ENCODE measurements at places on chromosomes 6 and 20. TPM values are rescaled to one million over a fixed set of nuclear protein-coding genes. Genes with fewer than 3 reads are reported as not detected.

SLC22A2 gene
- not detected for total RNA-seq

HSPA1L gene
- 1.1 TPM for total RNA-seq

STK35 gene
- total RNA-seq, result 19.3 TPM

DNA sequence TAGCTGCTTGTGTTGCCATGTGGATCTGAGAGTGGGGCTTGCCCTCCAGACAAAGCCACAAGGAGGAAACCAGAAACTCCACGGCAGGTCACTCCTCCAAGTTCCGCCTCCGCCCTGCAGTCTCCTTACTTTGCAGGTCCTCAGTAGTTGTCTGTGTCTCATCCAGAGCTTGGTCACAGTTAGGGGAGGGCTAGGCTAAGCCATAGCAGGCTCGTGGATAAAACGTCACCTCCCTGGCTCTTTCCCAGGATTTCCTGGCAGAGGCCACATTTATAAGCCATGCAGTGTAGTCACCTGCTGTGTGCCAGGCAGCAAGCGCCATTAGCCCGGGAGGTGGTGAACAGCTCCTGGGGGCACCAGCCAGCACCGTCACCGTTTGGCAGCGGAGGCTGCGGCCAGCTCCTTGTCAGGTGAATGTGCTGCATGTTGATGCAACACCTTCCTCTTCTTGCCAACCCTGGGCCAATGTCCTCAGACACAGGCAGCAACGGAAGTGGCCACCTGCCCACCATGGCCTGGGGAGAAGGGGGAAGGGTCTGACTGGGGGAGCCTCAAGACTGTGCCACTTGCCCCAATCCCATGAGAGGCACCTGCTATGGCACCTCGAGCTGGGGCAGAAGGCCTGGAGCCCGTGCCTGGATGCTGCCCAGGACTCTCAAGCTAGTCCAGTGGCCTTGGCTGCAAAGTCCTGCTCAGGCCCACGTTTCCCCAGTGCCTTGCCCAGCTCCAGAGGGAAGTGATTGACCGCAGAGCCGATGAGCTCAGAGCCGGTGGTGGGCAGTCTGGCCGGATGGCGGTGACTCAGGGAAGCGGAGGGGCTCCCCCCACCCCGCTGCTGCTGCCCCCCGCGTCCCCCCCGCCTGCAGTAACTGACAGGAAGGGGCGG lies 39.0 kb upstream of the SLCO4A1 start:
- DNase-seq, result peak; percentile 72

DNA sequence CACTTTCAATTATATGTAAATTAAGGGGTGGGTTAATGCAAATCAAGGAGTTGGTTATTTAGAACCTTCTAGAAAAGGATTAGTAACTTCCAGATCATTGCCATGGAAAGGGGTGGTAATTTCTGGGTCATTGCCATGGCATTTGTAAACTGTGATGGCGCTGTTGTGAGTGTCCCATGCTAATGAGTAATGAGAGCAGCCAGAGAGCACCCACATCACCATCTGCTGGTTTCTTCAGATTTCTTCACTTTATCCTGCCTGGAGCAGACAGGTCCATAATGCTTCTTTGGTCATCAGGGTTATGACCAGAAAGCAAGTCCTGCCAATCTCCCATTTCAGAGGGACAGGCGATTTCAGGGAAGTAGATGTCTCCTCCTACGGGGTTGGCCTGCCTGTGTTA lies 311.3 kb upstream of the CNR1 start:
- no peak for DNase-seq

DNA sequence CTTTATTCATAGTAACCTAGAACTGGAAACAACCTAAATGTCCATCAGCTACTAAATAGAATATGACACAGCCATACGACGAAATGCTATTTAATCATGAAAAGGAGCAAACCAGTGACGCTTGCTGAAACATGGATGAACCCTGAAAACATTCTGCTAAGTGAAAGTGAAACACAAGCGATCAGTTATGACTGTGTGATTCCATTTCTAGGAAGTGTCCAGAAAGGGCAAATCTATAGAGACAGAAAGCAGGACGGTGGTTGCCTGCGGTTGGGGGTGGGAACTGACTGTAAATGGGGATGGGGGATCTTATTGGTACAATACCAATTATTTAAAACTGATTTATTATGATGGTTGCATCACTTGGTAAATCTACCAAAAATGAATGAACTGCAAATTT lies 126.8 kb downstream of the IPCEF1 start:
- no peak for DNase-seq

DNA sequence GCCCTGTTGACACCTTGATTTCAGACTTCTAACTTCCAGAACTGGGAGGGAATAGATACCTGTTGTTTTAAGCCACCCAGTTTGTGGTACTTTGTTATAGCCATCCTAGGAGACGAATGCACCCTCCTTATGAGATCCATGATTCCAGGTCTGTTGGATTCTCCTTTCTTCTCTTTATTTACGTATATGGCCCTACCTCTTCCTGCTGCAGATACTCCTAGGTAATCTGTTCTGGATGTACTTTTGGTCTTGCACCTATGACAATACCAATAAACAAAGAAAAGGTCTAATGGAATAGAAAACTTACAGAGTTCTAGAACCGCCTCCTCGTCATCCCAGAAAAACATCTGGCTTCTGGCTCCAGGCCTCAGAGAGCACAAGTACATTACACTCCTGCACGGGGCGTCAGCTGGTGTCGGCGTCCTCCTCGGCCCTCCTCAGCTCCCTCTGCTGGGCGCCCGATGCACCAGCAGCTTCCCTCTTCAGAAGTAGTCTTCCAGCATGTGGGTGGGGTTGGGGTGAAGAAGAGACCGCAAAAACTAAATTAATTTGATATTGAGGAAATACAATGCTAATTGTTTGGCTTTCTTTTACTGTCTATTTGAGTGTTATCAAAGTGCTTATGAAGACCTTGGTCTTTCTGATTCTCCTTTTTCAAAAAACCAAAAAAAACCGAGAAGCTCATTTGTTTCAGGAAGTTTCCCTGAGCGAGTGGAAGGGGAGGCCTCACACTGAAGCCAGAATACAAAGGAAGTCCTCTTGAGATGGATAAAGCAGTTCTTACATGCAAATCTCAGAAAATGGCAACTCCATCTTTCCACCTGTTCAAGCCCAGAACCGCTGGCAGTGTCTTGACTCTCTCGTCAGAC lies 9.7 kb upstream of the ATXN1 start:
- DNase-seq, result peak; percentile 80

- DNase-seq, result no peak
Observed at GRCh38 chr6:36350082-36350481, 13.4 kb upstream of the BNIP5 start.

- DNase-seq, result no peak
Observed at GRCh38 chr20:43379239-43379917, 78.3 kb upstream of the SRSF6 start.

GRCh38 chr6:152170313-152170701 lies 362.8 kb downstream of the ESR1 start:
- DNase-seq, result no peak

All from left cardiac atrium (tissue), 4 donors.